Right lung (tissue), 10 donors: ENCODE measurements at places on chromosomes 1 and 21. TPM values are rescaled to one million over a fixed set of nuclear protein-coding genes. Genes with fewer than 3 reads are reported as not detected.

GRCh38 chr1:110106013-110106941 is 6.0 kb upstream of the UBL4B start:
- peak; percentile 57 for DNase-seq

CACNA1E gene
- 0.10 TPM for polyA plus RNA-seq

OR6N1 gene
- not detected for polyA plus RNA-seq

DNA sequence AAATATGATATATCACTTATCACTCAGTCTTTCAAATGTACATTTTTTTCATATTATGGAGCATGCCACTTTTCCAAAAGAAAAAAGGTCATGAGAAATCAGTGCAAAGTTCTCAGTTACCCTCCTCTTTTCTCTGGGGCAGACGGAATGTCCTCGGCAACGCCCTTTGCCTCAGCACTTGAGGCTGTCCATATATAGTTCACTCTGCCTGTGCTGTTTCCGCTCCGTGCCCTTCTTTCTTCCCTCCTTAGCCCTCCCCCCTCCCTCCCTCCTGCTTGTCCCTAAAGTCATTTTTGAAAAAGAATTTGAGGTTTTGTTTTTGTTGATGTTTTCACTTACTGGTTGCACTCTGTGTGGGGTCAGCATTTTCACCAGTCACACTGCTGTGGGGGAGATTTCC is 5.4 kb downstream of the BARHL2 start:
- no peak for DNase-seq

- no peak for DNase-seq
Measured at GRCh38 chr1:225435487-225435886, 7.6 kb upstream of the LBR start.

DNA sequence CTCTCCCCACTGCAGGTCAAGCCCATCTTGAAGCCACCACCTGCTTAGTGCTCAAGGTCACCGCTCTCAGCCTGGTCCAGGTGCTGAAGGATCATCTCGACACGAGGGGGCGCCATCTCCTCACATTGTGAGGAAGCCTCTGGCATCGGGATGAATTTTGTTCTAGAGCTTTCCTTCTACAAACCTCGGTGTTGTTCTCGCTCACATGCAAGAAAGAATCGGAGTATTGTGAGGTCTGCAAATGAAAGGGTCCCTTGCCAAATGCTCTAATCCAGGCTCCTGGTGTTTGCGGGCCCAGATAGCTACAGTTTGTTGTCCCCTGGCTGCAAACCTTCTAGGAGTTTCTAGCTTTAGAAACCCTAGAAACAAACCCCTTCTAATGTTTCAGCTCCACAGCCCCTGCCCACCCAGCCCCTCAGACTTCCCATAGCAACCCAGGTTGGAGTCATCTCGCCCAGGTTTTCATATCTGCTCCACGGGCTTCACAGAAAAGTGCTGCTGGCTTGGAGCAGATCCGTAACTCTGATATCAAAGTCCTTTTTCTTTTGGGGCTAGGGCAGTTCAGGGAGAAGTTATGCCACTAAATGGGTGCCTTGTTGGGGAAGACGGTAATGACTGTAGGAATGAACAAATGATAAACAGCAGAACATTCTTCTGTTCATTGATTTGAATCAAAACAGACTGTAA is 8.6 kb upstream of the ATP5PO start:
- DNase-seq = peak; percentile 61

MX1 gene
- 7.4 TPM for polyA plus RNA-seq

GRCh38 chr1:23416964-23417363 is 7.6 kb downstream of the TCEA3 start:
- DNase-seq = no peak

DNA sequence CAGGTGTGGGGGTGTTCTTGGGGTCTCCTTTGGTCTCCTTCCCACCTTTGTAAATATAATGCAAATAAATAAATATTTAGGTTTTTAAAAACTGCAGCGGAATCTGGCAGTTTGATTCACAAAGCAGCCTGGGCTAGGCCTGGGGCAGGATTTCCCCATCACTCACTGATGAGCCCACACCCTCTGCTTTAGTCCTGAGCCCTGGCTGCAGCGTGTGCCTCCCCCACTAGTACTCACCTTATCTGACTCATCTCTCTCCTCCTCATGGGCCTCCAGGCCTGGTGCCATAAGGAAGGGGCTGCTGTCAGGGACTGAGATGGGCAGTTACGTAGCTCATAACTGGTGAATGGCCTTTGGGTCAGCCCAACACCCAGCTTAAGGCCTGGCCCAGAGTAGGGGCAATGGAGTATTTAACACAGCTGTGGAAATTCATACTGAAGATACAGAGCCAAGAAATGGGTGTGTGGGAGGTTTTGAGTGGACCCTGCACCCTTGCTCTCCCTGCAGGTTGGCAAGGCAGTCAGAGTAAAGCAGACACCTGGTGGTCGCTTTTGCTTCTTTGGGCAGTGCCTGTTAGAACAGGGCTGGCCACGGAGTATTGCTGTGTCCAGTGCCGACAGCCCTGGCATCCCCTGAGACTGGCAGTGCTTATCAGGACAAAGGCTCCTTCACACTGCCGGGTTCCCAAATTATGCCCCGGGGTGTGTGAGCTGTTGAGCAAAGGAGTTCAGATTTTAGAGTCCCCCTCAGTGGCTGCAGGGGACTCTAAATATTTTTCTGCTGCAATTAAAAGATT is 39.7 kb downstream of the AZIN2 start:
- DNase-seq = no peak

DNA sequence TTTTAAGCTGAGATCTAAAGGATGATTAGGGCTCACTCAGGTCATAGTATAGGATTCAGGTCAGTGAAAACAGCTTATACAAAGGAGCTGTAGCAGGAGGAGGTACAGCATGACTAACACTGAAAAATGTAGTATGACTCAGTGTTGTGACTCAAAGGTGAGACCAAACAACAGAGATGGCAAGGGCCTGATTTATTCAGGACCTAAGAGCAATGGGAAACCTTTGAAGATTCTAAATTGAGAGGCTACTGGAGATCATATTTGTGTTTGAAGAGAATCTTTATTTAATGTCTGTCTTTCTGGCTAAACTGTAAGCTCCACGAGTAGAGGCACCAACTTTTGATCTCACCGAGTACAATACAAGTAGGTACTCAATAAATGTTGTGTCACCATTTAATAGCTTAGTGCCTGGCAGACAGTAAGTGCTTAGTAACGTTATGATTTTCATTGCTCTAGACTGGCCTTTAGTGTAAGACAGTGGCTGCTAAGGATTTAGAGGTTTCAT is 43.5 kb downstream of the PRKAA2 start:
- DNase-seq = no peak

GRCh38 chr1:77065693-77066342 is 153.4 kb downstream of the PIGK start:
- no peak for DNase-seq

DPT gene
- 1.0 TPM for polyA plus RNA-seq

LRRC38 gene
- polyA plus RNA-seq = 1.5 TPM

DNA sequence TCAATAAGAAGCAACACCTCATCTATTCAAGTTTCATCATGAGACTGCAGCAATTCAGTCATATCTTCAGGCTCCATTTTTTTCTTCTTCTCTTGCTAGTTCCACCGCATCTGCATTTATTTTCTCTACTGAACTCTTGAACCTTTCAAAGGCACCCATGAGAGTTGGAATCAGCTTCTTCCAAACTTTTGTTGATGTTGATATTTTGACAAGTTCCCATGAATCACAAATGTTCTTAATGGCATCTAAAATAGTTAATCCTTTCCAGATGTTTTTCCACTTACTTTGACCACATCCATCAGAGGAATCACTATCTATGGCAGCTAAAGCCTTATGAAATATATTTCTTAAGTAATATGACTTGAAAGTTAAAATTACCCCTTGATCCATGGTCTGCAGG is 434.3 kb downstream of the GPATCH2 start:
- DNase-seq = no peak

DNA sequence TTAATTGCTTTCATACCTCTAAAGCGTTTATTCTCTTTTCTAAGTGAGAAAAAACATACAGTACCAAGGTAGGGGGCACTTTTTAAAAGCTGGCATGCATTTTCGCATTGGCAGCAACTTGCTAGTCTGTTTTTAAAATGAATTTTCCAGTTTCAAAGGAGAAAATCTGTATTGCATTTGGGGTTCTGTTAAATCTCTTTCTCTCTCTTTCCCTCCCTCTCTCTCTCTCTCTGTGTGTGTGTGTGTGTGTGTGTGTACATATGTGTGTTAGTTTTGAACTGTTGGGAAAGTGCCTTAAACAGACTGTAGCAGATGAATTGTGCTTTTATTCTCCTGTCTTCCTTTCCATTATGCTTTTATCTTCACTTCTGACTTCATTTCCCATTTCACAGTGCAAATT is 7.3 kb downstream of the NIBAN1 start:
- DNase-seq = no peak

- no peak for DNase-seq
Measured at GRCh38 chr1:233791721-233792120, 112.8 kb upstream of the SLC35F3 start.

DNA sequence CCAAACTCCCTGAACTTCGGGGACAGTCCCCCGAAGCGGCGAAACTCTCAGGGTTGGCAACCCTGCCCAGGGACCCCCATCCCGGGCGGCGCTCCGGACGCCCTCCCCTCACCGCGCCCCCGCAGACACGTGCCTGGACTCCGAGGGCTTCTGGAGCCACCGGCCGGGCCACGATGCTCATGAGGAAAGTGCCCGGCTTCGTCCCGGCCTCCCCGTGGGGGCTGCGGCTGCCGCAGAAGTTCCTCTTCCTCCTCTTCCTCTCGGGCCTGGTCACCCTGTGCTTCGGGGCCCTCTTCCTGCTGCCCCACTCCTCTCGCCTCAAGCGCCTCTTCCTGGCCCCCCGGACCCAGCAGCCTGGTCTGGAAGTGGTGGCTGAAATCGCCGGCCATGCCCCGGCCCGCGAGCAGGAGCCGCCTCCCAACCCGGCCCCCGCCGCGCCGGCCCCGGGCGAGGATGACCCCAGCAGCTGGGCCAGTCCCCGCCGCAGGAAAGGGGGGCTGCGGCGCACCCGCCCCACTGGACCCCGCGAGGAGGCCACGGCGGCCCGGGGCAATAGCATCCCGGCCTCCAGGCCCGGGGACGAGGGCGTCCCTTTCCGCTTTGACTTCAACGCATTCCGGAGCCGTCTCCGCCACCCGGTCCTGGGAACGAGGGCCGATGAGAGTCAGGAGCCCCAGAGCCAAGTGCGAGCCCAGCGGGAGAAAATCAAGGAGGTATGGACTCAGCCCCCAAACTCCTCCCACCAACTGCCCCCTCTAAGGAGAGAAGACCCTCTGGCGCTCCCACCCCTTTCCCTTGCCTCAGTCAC is 1.2 kb downstream of the MAN1C1 start:
- no peak for DNase-seq

DNA sequence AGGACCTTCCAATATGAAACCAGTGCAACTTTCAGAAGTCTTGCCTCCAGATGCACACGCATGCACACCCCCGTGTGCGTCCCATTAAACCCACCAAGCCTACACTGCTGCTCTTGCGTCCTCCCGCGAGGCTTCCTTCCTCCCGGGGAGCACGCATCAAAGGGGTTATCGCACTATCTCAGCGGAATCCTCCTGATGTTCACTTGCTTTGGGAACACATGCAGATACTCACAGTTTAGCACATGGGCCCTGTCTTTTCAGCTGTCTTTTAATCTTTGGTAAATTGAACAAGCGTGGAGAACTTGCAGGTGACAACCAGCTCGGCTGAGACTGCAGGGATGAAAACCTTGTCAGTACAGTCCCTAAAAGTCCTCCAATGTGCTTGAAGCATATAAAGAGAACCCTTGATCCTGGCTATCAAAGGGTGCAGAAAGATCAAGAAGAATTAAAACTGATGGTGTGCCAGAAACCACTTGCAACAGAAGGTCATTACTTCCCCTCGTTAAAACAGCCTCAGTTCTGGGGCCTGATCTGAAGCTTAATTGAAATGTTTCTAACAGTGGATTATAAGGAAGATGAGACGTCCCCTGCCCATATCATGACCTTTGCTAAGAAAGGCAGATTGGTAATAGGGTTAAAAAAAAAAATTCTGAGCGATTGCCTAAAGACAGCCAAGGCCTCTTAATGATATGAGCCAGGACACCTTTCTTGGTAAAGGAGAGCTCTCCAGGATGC is 149.4 kb upstream of the LMO4 start:
- DNase-seq = no peak

DNA sequence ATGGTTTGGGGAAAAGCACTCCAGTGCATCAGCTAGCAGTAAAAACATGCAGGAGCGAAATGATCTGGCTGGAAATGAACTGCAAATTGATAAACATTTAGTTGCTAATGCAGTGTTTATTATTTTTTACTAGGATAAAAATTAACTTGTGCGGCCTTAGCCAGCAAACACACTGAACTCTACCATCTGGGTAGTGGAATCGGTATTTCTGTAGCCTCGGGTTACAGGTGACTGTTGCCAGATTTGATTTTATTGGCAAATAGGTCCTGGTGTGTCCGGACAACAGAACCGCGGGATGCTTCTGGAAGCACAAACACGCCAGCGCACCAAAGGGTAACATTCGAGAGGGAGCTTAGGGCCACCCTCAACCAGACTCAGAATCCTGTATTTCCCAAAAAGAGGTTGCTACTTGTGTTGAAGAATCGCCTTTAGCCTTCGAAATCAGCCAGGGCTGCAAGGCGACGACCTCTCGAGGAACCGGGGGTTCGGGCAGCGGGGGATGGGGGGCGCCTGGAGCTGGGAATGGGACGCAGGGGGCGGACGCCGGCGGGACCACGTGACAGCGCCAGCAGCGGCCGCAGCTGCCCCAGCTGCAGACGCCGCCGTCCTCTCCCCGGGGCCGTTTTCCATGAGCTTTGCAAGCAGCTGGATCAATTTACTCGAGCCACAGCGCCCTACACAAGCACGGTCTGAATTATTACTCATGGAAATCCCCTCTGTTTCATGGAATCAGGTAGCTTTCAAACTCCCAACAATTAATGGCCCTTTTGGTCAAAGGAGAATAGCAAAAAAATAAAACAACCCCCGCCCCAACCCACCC is 158.8 kb downstream of the TOMM20 start:
- DNase-seq = peak; percentile 70

GRCh38 chr1:18581420-18581880 is 49.2 kb upstream of the PAX7 start:
- no peak for DNase-seq

GRCh38 chr1:115145226-115145625 is 55.9 kb upstream of the TSPAN2 start:
- no peak for DNase-seq

CR2 gene
- 0.40 TPM for polyA plus RNA-seq

OR2AK2 gene
- not detected for polyA plus RNA-seq

CYP4A22 gene
- 0.12 TPM for polyA plus RNA-seq

SLC37A1 gene
- 8.8 TPM for polyA plus RNA-seq

GRCh38 chr21:31072533-31072932 is 34.3 kb upstream of the KRTAP19-8 start:
- DNase-seq = no peak

GRCh38 chr1:43272576-43273571 is 3.1 kb downstream of the TMEM125 start:
- DNase-seq = no peak

IGFN1 gene
- polyA plus RNA-seq = 0.70 TPM

RAB3B gene
- polyA plus RNA-seq = 0.35 TPM

DNA sequence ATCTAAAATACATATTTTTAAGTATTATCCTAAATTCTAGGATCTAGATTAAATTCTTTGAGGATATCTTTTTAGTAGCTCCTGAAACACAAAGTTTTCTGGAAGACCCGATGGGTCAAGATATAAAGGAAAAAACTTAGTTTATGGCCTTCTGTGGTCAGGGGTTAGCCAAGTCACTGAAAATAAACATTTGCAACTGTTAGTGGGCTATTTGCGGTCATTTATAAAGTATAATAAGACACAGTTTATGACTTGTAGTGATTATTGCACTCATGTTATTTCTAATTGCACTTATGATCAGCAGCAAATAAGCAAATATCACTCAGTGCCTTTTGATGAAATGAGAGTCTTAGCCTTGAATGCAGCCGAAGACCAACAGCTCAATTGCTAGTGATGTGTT is 183.3 kb downstream of the NFIA start:
- DNase-seq = no peak
